ENCODE measurements at places on chromosomes 6 and 20.

DNA sequence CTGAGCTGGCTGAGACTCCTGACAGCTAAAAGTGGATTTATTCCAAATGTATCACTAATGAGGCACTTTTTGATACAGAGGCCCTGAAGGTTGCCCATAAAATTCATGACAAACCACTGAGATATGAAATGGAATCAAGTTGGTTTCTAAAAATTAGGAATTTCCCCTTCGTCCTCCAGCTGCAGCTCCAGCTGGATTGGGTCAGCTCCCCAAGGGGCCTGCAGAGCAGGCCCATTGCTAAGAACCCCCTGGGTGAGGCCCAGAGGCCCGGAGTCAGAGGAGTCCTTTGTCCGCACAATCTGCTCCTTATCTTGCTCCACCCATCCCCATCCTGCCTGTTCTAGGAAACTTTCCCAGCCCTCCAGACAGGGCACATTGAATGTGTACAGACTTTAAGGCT lies 163.5 kb upstream of the TOP1 start:
- peak; percentile 70 for DNase-seq

DNA sequence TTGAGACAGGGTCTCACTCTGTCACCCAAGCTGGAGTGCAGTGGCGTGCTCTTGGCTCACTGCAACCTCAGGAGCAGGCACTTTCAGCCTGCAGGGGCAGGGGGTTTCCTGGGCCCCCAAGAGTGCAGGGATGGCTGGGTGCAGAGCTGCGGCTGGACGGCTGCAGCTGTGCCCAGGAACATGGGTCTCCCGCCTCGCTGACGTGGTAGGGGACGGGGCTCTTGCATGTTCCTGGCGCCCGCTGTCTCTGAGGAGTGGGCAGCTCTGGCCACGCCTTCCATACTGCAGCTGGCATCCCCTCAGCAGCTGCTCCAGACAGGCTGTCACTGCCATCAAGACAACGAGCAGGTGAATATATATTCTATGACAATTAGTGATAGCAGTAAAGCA lies 2.2 kb upstream of the DEK start:
- DNase-seq = no peak

GRCh38 chr20:48281501-48281900 lies 496.2 kb upstream of the SULF2 start:
- DNase-seq = no peak

DNA sequence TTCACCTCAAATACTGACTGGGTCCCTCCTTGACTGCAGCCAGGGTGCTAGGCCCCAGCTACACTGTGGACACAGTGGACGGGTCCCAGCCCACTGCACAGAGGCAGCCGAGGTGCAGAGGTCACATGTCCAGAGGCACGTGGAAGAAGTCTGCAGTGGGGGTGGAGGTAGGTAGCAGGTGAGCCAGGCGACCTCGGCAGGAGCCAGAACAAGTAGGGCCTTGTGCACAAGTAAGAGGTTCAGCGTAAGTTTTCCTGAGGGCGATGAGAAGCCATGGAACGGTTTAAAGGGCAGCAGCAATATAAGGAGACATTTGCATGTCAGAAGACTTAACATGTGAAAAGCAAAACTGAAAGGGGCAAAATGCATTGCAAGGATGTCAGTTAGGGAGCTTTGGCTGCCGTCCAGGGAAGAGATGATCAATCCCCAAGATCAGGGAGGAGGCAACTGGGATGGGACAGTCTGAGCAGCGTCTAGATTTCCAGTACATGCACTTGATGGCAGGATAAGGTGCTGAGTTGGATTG lies 49.7 kb upstream of the SNX9 start:
- no peak for DNase-seq

- DNase-seq = no peak
These were observed 3.8 kb downstream of the INSM1 start for GRCh38 chr20:20371681-20372080.

DNA sequence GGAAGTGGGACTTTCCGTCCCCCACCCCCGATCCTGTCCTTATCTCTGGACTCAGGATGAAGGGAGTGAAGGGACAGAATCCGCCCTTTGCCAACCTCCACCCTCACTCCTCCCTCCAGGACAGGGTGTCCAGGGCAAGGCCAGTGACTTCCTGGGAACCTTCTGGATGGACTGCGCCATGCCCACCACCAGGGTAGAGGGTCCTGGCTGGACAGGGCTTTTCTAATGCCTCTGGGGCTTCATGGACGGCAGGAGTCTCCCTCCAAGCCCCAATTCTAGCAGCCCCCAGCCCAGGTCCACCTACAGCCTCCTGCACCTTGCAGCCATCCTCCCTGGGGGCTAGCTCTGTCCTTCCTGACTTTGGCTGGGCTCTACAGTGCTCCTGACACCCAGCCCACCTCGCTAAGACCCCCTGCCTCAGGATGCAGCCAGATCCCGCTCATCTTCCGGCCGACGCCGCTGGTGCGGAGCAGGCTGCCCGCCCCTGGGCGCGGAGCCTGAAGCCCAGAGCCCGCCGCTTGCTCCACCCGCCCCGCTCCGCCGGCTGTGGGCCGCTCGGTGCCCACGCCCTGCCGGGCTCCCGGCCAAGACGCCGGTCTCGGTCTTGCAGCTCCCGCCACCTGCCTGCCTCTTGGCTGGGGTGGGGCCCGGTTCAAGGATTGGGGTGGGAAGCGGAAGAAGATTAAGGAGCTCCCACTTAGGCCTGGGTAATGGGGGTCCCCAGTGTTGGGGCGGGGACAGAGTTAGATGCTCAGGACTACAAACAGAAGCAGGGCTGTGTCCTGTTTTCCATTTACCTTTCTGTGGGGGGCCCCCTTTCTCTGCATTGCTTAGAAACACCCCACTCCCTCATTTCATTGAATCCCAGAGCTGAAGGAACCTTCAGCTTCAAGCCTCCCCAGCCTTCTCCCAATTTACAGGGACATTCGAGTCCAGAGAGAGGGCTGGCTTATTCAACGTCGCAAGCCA lies 72.8 kb downstream of the MDGA1 start:
- peak; percentile 30 for DNase-seq
